ENCODE measurements at places on chromosomes 2 and 18.
A peak's percentile ranks its signal among the peaks of the same experiment; 100 is the strongest.

DNA sequence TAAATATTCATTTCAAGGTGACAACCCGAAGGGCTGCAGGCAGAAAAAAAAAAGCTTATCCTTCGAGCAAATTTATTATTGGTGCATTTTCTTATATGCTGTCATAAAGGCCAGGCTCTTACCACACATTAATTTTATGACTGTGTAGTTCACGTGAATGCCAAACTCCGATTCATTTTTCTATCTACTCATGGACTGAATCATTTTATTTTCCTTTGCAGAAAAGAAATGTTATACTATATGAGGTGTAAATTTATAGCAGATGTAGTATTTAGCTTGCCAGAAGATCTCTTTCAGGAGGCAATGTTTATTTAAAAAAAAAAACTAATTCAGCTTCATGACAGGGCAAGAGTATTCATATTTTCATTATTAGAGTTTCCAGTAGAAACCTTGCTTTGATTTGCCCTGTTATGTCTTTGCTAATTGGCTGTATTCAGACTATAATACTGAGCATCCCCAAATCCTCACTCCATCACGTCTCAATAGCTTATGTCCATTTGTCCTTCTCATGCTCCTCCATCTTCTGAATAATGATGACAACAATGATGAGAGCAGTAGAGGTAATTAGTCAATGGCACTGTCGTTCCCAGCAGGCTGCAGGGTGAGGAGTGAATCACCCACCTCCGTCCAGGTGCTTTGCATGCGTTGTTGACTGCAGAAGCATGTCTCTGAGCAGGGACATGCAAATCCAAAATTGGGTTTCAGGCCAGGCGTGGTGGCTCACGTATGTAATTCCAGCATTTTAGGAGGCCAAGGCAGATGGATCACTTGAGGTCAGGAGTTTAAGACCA lies 101.1 kb upstream of the RAB12 start:
- no peak for DNase-seq

GRCh38 chr2:127575185-127575765 lies 39.8 kb downstream of the MYO7B start:
- no peak for DNase-seq

GRCh38 chr2:209368914-209369313 lies 54.9 kb upstream of the MAP2 start:
- no peak for DNase-seq

- DNase-seq: no peak
Measured at GRCh38 chr2:150133623-150134022, 353.8 kb downstream of the RND3 start.

- DNase-seq: no peak
Measured at GRCh38 chr2:40435426-40436092, 16.3 kb downstream of the SLC8A1 start.

DNA sequence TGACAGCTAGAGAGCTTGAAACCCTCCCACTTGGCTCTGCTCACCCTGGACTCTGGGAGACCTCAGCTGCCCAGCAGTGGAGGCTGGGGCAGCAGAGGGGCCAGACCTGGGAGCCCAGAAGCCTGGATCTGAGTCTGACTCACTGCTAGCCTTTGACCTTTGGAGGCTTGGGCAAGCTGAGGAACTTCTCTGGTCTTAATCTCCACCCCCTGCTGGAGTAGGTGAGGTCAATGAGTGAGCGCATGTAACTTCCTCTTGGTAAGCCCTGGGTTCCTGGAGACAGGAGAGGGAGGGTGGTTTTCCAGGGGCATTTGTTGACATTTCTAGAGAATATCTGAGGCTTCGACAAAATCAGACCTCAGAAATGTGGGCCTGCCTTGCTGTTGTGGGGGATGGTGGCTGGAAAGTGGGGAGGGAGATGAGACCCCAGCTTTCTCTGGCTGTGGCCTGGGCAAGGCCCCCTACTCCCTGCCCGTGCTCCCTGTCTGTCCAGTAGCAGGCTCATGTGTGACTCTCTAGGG lies 73.0 kb upstream of the YWHAQ start:
- DNase-seq: peak; percentile 36

DNA sequence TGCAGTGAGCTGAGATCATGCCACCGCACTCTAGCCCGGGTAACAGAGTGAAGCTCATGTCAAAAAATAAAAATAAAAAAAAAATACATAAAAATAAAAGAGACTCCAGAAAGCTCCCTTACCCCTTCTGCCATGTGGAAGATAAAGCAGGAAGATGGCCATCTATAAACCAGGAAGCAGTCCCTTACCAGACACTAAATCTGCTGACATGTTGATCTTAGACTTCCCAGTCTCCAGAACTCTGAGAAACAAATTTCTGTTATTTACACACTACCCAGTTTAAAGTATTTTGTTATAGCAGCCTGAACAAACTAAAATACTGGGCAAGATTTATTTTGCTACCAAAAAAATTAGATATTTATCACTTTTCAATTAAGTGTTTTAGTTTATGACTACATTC lies 136.2 kb upstream of the SMAD7 start:
- no peak for DNase-seq

GRCh38 chr2:234712421-234712935 lies 215.6 kb upstream of the ARL4C start:
- no peak for DNase-seq

DNA sequence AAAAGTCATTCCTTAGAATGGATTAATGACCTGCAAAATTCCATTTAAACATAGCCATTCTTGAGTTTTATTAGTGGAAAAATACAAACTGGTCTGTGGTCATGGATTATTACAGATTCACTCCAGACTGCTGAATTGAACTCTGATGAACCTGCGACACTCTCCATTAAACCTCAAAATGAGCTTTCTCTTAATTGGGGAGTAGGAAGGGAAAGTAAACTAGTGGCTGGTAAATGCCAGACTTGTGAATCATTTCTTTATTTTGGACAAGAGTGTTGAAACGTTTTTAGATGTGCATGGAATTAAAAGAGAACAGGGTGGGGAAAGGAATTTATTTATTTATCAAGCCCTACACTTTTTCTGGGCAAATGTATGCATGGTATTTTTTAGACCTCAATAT lies 321.2 kb upstream of the FANCL start:
- DNase-seq: no peak
